ENCODE measurements at places on chromosomes 1 and 21.

- DNase-seq = no peak
Observed at GRCh38 chr1:185014941-185015340, 30.4 kb upstream of the RNF2 start.

- DNase-seq = no peak
Observed at GRCh38 chr1:62676611-62677356, 11.4 kb downstream of the DOCK7 start.

DNA sequence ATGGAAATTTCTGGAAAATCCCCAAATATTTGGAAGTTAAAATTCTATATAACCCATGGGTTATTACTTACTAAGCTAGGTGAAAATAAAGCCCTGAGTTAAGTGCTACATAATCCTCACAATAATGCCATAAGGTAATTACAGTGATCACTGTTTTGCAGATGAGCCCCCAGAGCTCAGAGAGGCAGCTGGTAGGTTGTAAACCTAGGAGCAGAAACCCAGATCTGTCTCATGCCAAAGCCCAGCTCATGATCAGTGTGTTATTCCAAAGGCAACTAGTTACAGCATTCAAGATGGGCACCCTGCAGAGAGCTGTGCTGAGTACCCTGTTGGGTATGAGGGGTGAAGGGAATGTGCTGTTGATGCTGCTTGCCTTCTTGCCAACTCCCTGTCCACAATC is 10.8 kb upstream of the MYOG start:
- no peak for DNase-seq

GRCh38 chr1:11429226-11429625 is 49.7 kb upstream of the DISP3 start:
- DNase-seq = no peak

- no peak for DNase-seq
Observed at GRCh38 chr1:44220001-44220751, 6.9 kb downstream of the DMAP1 start.

DNA sequence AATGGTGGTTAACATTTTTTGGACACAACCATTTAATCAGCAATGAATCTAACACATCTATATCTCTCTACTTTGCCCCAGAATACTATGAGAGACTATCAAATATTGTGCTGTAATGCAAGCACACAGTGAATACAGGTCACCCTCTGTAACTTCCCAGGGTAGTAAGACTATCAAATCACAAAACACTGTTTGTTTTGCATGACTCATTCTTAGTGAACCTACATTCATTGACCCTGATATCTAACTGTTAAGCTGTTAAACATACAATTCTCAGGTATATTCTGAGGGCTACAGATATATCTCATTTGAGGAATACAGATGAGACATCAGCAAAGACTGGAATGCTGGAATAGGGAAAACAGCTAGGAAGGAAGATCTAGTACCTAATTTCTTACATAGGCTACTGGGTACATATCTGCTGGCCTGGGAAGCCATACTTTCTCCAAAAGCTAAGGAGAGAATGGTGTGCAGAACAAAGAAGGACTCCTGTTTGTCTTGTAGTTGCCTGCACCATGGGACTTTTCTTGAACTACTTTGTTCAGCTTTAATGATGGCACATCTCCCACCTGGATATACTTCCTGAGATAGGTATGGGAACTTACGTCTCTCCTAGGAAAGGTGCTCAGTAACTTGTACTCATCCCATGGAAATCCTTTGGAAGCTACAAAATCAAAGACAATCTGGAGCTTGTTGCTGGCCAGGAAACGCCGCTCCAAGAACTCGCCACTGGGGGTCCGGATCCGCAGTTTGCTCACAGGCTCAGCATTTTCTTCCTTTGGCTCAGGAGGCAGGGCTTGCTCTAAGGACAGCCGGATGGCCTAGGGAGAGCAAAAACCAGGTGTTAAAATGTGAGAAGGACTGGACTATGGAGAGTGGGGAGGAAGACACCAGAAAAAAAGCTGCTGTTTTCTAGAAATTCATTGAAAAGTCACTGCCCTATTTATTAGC is 51.9 kb upstream of the DMRTA2 start:
- DNase-seq = no peak

GRCh38 chr1:111556325-111557037 is 53.0 kb upstream of the ADORA3 start:
- DNase-seq = no peak

- no peak for DNase-seq
Observed at GRCh38 chr1:164843743-164844500, 284.9 kb downstream of the PBX1 start.

DNA sequence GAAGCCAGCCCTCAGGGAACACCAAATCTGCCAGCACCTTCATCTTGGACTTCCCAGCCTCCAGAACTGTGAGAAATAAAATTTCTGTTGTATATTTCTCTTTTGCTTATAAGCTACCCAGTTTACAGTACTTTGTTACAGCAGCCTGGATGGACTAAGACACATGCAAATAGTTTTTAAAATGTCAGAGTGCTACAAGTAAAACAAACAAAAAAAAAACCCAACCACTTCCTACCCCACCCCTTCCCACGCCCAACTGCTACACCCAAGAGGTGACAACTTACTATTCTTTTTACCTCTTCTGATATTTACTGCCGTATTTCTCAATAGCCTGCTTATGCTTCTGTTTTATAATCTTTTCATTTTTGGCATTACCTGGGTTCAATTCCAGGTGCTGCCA is 8.6 kb upstream of the SPSB1 start:
- DNase-seq = no peak

GRCh38 chr1:9537863-9538668 is 1.2 kb upstream of the SLC25A33 start:
- no peak for DNase-seq

DNA sequence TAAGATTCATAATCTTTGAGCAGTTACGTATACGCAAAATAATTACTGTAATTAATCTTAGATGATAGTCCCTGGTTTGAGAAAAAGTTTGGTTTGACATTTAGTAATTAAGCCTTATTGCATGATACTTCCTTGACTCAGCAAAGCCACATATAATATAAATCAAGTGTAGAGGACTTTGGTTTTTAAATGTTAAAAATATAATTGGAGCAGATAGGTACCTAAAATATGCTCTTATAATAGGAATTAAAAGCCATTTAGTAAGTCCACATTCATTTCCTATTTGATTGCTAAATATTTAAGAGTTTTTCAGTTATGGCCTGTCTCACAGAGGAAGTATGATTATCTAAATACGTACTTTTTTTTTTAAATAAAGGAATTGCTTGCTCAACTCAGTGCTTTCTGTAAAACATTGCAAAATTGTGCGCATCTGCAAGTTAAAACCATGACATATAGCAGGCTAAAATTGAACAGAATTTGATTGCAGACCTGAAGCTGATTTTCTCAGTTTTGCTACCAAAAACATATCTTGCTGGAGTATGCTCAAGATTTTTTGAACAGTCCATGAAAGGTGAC is 20.4 kb downstream of the RPE65 start:
- no peak for DNase-seq

- no peak for DNase-seq
Observed at GRCh38 chr1:32159189-32159588, 20.3 kb upstream of the TXLNA start.

DNA sequence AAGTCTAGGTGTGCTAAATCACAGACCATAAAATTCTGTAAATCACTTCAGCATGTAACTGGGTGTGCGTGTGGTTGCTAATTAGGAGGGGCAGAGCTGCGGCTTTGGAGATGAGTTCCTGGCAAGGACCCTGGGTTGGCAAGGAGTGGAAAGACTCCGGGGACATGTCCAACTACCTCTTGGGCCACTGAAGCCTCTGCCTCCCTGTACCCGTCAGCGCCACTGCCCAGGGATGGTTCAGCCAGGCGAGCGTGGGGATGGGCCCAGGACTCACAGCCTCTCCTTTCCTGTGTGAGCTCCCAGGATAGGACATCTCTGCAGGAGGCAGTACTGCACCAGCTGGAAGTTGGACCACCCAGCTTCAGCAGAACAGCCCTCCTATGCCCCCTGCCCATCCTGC is 386.4 kb upstream of the VAMP3 start:
- no peak for DNase-seq

DNA sequence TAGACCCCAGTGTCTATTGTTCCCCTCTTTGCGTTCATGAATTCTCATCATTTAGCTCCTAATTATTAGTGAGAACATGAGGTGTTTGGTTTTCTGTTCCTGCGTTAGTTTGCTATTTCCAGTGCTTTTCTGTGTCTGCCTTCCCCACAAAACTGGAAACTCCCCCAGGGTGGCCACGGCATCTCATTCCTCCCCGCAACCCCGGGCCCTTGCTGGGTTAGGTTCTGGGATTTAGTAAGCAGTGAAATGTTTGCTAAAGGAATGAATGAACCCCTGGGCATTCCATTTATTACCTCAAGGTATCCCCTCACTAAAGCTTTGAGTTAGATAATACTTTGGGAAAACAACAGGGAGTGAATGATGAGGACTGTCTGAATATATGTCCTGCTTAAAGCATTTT is 142.9 kb downstream of the GLUL start:
- peak; percentile 85 for DNase-seq

GRCh38 chr1:20530901-20531300 is 21.5 kb upstream of the FAM43B start:
- no peak for DNase-seq

DNA sequence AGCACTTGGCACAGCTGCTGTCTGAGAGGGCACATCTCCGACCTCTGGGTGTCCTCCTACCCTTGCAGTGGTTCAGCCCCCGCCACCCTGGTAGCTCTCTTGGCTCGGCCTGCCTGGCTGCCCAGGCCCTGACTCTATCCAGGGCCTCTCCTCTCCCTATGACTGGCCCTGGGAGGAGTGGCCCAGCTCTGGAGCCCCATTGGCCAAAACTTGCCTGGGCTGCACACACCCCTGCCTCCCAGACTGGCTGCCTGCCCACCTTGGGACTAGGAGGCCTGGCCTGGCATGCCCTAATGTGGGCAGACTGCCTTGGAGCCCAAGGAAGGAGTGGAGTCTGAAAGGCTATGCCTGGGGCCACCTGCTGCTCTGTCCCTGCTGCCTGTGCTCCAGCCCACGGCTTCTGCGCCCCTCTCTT is 33.6 kb downstream of the ACOT11 start:
- DNase-seq = no peak

DNA sequence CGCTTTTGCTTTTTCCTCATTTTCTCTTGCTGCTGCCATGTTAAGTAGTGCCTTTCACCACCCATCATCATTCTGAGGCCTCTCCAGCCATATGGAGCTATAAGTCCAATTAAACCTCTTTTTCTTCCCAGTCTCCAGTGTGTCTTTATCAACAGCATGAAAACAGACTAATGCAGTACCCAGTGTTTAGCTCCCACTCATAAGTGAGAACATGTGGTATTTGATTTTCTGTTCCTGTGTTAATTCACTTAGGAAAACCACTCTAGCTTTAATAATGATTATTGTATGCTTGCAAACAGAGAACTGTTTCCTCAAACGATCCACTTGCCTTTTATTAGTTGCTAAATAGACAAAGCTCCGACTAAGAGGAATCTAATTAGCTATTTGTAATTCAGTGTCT is 43.3 kb downstream of the IL23R start:
- no peak for DNase-seq

DNA sequence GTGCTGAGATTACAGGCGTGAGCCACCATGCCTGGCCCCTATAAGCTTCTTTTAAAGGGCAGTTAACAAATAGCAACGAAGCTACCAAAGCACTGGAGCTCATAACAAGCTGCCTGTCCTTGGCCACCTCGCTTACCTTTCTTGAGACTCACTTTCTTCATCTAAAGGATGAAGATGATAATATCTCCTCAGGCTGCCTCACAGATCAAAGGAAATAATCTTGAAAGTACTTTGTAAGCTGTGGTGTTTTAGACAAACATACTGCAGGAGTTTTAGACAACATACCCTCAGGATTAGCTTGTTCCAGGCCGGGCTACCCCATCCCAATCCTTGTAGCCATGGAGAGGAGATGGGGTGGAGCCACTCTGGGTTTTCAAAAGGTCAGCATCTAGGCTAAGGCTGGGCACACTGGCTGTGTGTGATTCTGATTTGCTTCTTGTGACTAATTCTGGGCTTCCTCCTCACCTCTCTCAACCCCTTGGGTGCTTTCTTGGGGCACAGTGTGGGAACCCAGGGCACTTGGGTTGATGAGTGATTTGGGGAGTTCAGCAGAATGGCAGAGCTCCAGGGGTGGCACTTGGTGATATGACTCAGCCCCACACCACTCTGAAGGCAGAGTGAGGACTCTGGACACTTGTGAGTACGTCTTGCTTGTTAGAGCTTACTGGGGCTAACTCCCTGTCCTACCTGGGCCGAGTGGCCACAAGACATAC is 5.2 kb downstream of the GPR25 start:
- DNase-seq = peak; percentile 85

GRCh38 chr1:21550866-21551475 is 41.7 kb downstream of the ALPL start:
- DNase-seq = no peak

DNA sequence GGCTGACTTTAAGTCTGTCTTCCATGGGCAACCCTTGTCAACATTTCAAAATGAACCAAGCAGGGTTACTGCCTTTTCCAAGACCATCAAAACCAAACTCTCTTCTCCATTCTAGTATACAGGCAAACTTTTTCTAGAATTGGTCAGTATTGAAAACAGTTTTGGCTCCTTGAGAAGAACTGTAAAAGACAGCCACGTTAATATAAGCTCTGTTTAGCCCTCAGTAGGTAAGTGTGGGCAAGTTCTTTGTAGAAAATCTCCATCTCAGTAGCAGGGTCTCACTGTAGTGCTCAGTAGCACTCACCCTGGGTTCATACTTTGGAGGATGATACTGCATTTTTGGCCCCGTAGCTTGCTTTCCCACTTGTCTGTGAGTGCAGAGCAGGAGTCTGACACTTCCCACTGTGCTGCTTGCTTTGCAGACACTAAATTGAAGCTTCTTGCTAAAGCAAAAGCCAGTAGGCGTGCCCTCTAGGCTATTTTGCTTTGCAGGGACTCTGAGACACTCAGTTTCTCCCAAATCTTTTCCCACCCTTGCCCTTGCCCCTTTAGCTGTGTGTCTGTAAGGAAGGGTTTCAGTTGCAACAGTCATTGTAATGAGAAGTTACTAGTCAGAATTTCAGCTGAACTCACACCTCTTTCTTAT is 34.3 kb upstream of the CACYBP start:
- no peak for DNase-seq

GRCh38 chr1:1073743-1074587 is at the start of gene RNF223:
RNF223 (minus strand) TSS chr1:1074306; CDS start chr1:1072566, 1,740 bp downstream.
- DNase-seq = no peak

- DNase-seq = no peak
Observed at GRCh38 chr1:114093624-114094362, 59.9 kb downstream of the SYT6 start.

- no peak for DNase-seq
Observed at GRCh38 chr1:198102454-198102827, 54.4 kb upstream of the NEK7 start.

GRCh38 chr1:46445773-46446256 is 43.8 kb upstream of the DMBX1 start:
- DNase-seq = no peak

Data from stimulated activated effector memory CD8-positive, alpha-beta T cell treated with anti-CD3 and anti-CD28 coated beads, Interleukin-12 subunit alpha, Interleukin-12 subunit beta, amount 100 ng/mL, for 72 hours (primary cell).